Activated naive CD4-positive, alpha-beta T cell treated with anti-CD3 and anti-CD28 coated beads, Interleukin-2, amount 50 U/mL, for 16 hours (primary cell): ENCODE measurements at places on chromosomes 2 and 18.

- DNase-seq, result no peak
These were observed 41.5 kb downstream of the L3MBTL4 start for GRCh38 chr18:6373187-6373586.

DNA sequence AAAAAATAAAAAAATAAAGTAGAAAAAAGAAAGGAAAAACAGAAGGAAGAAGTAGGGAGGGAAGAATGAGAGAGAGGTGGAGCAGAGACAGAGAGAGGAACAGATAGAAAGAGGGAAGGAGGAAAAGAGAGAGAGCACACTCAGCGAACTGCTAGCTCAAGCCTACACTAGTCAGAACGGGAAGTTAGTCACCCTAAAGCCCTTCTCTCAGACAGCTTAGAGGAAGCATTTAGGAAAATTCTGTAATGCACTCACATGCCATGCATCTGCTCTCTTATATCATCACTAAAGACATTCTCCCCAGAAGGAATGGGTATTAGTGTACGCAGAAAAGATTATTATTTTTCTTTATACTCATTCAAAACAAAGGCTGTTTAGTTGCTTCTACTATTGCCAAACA, 68.1 kb upstream of the SULT1C3 start:
- DNase-seq, result no peak

- peak; percentile 18 for DNase-seq
These were observed 1.2 kb downstream of the BMPR2 start for GRCh38 chr2:202377207-202377761.

- DNase-seq, result no peak
These were observed 9.2 kb downstream of the SEPTIN10 start for GRCh38 chr2:109604597-109604996.

DNA sequence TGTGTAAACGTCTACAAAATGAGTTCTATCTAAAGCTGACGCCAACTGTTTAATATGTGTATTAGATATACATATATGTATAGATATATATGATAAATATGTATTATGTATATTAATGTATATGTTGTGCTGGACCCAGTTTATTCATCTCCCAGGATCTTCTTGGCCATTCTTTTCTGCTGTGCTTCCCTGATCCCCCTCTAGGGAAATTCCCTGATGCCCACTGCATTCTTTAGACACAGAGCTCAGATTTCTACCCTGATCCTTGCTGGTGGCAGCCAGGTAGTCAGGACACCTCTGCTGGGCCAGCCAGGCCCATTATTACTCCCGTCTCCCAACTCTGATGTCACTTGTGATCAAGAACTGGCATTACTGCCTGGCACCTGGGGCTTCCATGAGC, 292.0 kb downstream of the PTPRM start:
- DNase-seq, result no peak

DNA sequence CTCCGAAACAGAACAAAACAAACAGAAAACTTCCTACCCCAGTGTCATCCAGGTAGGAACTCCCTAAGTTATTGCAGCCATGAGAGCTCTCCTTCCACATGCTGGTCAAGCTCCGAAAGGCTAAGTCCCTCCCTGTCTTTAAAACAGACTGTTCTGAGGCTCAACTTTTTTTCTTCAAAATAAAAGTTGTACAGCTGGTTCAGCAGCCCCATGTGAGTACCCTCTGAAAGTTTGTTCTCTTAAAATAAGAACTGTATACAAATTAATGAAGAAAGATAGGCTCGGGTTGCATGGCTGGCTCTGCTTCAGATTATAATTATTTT, at the start of gene PDE1A:
PDE1A (minus strand) TSS at position 119 of the 323 bp plus-strand sequence.
- DNase-seq, result no peak

DNA sequence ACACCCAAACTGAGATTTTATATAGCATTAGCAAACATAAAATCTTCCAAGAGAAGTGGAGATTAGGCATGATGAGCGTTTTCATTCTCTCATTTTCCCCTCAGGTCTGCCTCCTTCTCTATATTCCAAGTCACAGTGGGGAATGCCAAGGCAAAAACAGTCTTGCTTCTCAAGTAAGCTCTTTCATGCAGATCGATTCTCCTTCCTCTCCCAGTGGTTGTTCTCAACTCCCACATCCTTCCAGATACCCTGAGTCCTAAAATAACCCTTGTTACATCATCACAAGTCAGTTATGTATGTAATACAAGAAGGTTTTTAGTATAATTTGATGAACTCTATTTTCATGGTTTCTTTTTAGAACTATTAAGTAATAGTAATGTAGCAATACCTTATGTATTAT, 150.6 kb downstream of the TXNL1 start:
- DNase-seq, result no peak

DNA sequence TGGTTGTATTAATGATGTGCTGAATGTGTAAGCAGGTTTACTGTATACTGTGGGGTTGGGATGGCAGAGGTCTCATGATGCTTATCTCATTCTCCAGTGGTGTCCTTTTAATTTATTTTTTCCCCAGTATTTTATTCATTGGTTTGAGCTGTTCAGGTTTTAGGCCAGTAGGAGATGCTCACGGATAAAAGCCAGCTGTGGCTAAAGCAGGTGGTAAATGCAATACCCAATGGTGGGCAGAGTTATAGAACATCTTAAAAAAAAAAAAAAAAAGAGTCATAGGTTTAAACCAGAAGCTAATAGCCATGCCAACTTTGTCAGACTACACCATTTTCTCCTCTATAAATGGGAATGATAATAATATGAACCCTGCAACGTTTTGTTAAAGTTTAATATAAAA, 57.8 kb upstream of the NEUROD1 start:
- no peak for DNase-seq

DNA sequence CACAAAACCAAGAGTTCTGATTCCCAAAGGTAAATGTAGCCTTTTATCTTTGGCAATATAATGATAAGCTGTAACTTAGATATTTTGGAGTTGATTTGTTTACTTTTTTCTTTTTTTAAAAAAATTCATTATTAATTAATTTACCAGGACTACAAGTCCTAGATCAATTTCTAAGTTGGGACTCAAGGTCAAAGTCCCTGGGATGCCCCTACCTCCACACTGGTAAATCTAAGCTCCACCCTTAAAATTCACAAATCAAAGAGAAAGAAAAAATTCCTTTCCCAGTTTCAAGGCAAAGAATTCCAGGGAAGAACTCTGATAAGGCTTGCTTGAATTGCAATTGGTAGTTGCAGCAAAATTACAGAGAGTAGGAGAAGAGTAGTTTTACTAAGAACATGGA, 71.3 kb downstream of the MDH1 start:
- no peak for DNase-seq

DNA sequence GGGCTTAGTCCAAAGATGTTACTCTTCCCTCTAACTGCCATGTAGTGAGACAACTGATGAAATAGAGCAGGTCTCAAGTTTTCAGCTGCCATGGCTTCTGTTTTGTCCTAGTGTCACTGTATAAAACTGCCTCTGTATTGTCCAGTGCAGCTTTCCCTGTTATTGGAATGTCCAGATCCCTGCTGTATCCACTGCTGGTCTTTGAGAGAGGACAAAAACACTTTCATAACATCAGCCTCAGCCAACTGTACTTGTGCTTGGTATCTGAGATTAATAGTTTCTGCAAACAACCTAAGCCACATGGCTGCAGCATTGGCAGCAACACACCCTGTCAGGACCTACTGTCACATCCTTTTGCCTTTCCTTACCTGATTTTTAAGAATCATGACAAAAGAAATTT, 480.2 kb downstream of the LPIN1 start:
- no peak for DNase-seq

DNA sequence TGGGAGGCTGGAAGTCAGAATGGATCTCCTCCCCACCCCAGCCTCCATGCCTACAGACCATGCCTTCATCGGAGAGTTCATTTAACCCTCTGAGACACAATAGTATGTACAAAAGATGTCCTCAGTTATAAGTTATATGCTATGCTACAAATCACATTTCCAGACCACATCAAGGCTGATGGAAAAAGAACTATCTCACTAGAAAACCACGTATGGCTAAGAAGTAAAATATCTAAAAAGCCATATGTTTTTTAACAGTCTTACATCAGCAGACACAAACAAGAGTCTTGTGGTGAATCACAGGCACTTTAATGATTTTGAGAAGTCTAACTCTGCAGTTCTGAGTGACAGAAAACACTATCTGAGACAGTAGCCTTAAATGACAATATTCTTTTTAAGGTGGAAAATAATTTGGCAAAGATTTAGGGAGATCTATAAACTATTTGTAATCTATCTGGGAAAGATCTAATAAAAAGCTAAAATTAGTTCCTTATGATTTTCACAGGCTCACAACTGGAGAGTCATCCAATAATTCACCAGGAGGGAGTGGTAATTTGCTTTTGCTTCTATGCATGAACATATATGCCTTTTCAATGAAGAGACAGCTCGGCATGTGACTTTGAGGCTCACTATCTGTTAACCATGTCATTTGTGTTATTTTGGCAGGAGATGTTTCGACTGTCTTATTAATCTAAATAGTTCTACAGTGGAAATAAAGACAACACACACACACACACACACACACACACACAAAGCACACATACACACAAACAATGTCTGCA, 197.5 kb downstream of the IRS1 start:
- DNase-seq, result no peak

DNA sequence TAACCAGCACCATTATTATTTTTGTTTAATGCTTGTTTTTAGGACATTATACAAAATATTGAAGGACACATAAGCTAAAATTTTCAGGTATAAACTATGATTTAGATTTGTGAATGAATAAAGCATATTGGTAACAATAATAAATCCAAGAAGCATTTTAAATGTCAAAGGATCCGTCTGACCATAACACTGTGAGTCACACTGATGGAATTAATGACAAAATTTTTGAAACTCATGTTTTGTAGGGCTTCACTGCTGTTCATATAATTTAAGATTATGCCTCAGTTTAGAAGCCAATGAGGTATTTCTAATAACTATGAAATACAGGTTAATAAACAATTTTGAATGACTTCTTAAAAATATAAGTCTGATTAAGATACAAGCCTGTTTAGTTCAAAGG, 124.6 kb downstream of the TMEFF2 start:
- no peak for DNase-seq

DNA sequence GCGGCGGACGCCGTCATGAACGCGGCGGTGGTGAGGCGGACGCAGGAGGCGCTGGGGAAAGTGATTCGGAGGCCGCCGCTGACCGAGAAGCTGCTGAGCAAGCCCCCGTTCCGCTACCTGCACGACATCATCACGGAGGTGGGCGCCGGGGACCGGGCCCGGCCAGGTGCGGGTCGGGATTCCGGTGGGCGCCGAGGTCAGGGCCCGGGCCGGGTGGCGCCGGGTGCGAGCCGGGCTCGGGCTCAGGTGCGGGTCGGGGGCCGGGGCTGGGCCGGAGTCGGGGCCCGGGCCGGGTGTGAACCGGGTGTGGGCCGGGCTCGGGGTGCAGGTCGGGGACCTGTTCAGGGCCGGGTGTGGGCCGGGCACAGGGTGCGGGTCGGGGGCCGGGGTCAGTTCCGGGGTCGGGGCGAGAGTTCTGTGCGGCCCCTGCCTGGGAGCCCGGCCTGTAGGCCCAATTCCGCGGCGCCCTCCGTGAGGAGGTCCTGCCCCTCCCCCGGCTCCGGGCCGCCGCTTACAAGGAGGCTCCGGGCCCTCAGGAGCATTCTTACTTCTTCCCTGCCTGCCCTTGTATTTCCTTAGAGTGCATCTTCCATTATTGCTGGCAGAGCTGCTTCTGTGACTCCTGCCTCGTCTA, 447 bp downstream of the TRAF3IP1 start:
- DNase-seq, result no peak

DNA sequence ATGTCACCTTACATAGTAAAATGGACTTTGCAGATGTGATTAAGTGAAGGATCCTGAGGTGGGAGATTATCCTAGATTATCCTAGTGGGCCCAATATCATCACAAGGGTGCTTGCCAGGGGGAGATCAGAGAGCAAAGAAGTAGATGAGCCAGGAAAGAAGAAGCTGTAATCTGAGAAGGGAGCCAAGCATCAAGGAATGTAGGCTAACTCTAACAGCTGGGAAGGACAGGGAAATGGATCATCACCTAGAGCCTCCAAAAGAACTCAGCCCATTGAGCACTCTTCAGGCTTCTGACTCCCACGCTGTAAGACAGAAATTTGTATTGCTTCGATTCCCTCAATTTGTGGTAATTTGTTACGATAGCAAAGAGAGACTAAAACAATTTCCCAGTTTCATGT, 309.9 kb downstream of the LRP1B start:
- no peak for DNase-seq

GRCh38 chr2:46030330-46030729, 266.9 kb upstream of the EPAS1 start:
- no peak for DNase-seq

DNA sequence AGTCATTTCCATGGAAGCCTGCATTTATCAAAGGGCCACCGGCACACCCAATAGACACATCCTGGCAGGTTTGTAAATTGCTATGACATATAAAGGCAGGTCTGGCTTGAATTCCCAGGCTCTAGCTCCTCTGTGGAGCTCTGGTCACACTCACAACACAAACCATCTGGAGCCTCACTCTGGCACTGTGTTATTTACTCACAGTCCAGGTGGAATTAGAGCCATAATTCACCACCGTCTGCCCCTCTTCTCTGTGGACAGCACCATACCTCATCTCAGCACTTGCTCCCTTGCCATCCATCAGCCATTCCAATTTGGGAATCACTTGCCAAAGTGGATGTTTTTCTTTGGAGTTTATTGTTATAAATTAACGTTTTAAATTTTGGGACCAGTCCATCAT, 84.3 kb upstream of the OSR1 start:
- DNase-seq, result no peak

DNA sequence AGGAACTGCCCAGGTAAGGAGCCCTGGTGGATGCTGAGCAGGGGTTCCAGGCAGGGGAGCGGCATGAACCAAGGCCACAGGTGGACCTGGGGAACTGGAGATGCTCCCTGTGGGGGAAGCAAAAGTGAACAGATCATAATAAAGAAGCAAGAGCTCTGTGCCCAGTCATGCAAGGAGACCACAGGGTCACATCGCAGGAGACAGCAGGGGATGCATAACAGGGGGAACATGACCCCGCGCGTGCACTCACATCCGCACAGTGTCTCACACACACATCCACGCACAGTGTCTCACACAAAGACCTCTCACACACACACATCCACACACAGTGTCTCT, 473.3 kb upstream of the HS6ST1 start:
- DNase-seq, result no peak

GRCh38 chr18:54690198-54690597, 99.2 kb downstream of the DYNAP start:
- no peak for DNase-seq

- peak; percentile 33 for DNase-seq
These were observed 25.2 kb downstream of the TRABD2A start for GRCh38 chr2:84855731-84856130.

GRCh38 chr18:31965316-31965970, 22.5 kb upstream of the TRAPPC8 start:
- no peak for DNase-seq

DNA sequence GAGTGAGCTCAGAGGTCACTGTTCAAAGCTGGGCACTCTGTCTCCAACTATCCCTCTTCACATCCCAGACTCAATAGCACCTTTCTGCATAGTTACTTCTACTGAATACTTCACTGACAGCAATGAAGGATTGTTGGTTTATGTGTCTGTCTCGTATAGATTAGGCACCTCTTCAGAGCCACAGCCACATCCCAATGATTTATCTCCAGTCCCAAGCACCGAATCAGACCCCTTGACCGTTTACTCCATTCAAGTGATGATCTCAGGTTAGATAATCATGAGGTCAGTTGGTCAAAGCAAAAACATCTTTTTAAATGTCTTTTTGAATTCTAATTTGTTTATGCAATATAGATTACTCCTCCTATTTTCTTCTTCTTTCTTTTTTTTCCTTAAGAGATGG, 14.7 kb downstream of the NEDD4L start:
- DNase-seq, result no peak

- no peak for DNase-seq
These were observed 29.5 kb downstream of the METTL8 start for GRCh38 chr2:171404261-171404660.
